M059J (cell line): ENCODE measurements at places on chromosomes 2 and 18.

- DNase-seq, result no peak
Measured at GRCh38 chr2:1987379-1987778, 243.1 kb upstream of the PXDN start.

DNA sequence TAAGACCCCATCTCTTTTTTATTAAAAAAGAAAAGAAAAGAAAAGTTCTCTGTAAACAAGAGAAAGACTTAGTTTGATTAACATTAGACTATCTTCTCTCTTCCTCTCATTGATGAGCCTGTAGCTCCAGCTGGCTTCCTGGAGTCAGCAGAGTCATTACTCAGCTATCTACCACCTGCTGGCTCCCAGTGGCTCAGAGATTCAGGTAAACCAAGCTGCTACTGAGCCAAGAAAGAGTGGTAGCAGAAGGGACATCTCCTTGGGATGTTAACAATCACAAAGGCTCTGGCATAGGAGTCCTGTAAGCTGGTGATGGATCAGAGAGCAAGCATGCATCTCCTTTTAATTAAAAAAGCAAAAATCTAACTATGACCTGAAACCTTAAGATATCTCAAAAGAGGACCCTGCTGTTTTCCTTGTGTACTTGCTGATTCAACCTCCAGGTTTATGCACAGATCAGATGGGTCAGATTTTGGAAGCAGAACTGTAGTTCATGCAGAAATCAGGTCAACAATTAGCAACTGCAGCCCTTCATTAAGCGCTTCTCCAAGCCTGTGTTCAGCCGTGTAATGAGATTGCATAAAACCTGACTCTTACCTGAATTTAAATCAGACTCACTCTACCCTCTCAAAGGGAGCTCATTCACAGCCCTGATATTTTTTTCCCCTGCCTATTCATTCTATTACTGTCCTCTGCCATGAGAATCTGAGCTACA, 225.8 kb downstream of the RNF152 start:
- DNase-seq, result no peak

DNA sequence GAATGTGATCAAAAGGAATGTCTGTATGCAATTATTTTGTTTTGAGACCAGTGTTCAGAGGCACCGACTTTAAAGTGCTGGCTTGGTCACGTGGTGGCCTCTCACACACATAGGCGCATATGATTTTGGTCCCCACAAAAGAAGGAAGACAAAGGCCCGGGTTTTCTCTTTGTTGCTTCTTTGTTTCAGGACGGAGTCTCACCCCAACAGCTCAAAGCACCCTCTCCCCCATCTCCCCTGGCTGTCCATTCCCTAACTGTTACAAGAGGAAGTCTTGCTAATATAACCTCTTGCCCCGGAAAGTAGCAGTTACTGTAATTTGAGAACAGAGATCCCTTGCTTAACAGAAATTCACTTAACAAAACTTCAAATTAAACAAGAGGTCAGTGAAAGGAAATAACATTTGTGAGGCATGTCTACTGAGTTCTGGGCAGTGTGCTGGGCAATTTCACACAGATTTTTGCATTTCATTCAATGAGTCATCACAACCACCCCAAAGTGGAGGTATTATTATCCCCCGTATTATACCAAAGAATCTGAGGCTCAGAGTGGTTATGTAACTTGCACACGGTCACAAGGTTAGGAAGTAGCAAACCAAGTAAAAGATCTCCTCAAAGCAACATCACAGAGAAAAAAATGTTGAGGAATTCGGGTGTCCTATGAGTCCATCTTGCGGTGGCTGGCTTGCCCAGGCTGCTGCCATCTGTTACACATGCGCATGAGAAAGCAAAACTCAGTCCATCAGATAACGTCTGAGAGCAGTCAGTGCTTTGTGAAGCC, 75.8 kb downstream of the SDC1 start:
- DNase-seq, result peak; percentile 96

GRCh38 chr2:228469721-228470120, 288.2 kb upstream of the SPHKAP start:
- DNase-seq, result peak; percentile 3

DNA sequence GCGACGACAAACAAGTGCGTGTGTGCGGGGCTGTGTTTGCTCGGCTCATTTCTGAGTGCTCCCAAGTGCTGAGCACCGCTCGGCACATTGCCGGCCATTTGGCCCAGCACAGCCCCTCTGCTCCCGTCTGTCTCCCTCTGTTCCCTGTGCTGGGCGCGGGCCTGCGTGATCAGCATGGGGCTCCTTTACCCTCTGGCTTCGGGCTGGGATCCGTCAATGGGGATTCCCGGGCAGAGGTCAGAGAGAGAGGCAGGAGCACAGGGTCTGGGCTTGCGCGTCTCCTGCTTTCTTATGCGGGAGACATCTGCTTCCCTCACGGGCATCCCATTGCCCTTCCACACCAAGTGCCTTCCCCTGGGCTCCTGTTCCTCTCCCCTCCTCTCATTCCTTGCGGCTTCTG, 234.0 kb downstream of the ACKR3 start:
- DNase-seq, result no peak

- DNase-seq, result no peak
Measured at GRCh38 chr2:100833331-100833730, 13.4 kb downstream of the NPAS2 start.

DNA sequence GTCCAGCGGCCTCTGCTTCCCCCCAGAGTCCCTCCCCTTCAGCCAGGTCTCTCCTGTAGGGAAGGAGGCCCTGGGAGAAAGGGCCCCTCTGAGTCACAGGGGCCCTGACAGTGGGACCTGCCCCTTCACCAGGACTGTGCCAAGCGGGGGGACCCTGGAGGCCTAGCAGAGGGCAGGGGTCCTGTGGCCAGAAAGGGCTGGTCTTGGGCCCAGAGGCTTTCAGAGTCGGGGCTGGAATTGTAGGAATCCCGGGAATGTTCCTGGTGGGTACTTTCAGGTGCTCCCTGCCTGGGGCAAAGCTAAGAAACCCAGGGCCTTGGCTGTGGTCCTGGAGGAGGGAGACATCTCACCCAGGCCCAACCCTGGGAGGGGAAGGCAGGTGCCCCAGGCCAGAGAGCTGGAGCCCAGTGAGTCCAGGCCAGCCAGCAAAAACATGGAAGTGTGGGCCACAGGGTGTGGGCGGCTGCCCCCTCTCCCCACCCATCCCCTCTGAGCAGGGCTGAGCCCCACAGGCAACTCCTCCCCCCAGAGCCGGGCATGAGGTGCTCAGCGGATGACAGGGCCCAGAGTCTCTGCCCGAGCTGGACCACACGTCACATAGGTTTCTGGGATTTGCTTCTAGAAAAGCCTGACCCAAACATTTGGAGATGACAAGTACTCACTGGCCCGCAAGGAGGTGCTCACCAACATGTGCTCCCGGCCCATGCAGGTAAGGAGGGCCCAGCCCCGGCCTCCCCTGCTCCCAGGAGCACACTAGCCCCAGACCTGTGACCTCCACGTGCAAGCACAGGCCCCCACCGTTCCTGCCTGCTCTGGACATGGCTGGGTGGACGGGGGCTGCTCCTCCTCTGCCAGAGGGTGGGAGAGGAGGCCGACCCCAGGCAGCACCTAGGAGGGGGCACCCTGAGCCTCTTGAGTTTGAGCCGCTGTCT, 48.2 kb upstream of the ALPP start:
- DNase-seq, result peak; percentile 46

- DNase-seq, result no peak
Measured at GRCh38 chr2:23449413-23449812, 64.4 kb downstream of the KLHL29 start.

- peak; percentile 1 for DNase-seq
Measured at GRCh38 chr2:195021711-195022507, 635.1 kb upstream of the SLC39A10 start.

DNA sequence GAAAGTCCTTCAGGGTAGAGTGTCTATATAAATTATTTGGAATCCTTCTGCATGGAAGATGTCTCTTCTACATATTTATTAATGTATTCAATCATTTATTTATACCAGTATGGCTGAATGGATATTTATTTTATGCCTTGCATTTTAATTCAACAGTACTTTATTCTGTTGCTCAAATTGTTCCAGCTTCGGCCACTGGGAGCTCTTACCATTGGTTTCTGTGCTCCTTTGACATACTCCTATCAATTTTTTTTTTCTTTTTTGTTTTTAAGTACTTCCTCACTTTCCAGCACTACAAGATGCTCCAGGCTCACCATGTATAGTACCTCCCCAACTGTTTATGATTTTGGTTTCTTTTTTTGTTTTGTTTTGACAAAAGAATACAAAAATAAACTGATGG, 39.4 kb upstream of the WIPF1 start:
- DNase-seq, result no peak

DNA sequence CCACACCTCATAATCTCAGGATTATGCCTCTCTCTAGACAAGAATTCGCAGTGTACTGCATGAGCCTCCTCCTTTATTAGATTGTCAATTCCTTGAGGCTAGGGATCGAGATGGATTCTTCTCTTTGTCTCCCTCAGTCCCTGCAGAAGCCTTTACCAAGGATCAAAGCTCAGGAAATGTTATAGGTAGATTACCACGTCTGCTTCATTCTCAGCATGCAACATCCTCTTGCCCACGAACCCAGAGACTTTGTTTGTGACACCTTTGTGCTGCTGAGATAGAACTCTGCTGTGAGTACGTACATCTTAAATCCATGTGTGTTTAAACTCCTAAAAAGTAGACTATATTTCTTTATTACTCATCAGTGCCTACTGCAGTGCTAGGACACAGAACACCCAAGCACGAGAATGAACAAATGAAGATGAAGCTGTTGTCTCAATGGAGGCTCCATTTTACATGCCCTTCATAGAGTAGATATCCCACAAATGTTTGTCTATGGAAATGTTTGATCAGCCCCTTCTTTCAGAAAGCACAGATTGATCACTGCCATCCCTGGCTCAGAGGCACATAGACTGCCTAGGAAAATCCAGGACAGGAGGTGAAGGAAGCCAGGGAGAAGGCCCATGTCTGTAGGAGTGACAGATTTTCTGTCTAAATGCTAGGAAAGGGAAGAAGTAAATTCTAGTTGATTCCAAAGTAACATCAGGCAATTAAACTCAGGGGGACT, 98.8 kb upstream of the KLHL29 start:
- DNase-seq, result no peak

- no peak for DNase-seq
Measured at GRCh38 chr2:53854678-53855077, 5.1 kb downstream of the GPR75 start.

GRCh38 chr2:8086796-8087479, 594.9 kb upstream of the ID2 start:
- DNase-seq, result peak; percentile 89

DNA sequence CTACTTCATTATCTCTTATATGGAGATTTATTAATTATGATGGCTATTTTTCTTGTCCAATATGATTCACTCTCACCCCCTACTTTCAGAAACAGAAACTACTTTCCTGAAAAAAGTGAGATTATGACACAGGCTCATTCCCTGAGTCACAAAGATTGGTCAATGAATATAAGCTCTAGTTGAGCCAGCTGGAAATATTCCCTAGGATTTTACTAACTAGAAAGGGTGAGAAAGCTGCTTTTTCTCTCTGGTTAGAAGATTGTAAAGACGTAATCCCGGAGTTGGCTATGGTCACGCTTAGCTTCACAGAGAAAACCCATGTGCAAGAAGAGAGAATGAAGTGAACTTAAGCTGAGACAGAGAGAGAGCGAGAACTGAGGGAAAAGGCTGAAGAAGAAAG, 223.7 kb upstream of the SMAD7 start:
- DNase-seq, result peak; percentile 14

- DNase-seq, result peak; percentile 92
Measured at GRCh38 chr18:56402872-56403516, 235.4 kb downstream of the TXNL1 start.

DNA sequence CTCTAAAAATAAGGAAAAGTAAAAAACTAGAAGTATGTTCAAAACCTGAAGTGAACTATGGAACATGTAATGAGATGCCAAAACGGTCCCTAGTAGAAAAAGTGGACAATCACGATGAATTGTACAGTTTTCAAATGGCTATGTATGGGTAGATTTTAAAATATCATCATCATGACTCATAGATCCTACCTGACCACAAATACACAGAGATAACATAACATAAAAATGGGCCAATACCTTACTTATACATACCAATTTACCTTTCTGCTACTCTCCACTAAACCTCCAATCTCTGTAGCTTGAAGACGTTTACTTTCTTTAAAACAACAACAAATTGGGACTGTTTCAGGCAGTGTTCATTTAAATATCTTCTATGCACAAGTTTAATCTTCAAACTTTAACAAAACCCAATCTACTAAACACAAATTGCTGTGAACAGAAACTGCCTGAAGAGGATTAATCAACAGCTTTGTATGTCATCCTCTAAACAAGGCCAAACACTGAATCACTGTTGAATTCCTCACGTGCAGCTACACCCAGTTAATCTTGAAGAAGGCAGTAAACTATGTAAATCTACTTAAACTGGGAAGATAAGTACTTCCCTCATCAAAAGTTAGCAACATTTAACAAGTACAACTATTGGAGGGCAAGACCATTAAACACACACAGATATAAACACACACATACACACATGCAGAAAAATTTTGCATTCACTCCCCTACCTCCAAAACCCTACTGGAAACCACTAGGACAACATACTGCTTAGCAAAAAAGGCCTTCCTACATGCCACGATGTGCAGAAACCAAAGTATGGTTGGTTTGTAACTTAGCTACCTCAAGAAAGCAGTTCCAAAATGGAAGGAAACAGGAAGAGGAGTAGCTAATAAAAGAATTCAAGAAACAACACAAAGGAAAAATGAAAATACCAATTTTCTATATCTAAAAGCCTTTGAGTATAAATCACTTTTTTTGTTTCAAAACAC, 90.3 kb downstream of the RBMS1 start:
- peak; percentile 57 for DNase-seq

DNA sequence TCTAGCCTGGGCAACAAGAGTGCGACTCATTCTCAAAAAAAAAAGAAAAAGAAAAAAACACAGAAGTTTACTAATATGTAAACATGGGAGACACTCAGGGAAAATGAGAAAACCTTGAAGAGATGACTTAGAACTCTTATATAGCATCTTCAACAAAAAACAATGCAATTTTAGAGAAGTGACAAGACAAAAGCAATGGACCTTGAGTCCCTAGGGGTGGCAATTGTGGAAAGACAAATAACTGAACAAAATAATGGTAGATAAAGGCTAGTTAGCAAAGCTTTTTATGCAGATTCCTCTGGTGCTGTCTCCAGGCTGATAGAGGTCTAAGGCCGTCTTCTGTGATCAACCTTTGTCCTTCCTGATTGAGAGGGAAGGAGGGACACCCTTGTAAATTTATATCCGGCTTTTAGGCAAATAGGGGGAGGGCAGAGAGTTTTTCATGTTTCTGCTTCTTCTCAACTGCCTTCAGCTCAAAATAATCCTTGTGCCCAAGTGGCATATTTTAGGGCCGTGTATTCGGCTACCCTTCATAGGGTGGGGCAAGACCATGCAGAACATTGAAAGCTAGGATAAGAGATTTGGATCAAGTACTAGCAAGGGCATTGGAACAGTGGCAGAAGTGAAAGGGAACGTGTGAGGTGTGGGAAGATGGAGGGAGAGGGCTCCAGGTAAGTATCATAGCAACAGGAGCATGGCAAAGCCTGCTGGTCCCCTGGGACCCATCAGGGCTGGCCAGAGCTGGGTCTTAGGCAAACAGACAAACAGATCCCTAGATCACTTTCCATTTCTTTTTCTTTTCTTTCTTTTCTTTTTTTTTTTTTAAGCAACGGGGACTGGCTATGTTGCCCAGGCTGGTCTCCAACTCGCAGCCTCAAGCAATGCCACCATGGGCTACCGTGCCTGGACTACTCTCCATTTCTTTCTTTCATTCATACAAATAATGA, 116.2 kb upstream of the STPG4 start:
- no peak for DNase-seq
